Endothelial cell of umbilical vein (primary cell): ENCODE measurements at places on chromosomes 12 and 14. TPM values are rescaled to one million over a fixed set of nuclear protein-coding genes. Genes with fewer than 3 reads are reported as not detected.

Gene PPP1R1A
- not detected in 2 replicates for total RNA-seq

Gene GUCY2C
- not detected in 2 replicates for total RNA-seq

Gene WNT1
- not detected in 2 replicates for total RNA-seq

Gene SRSF5
- total RNA-seq = 253 and 276 TPM in 2 replicates

Gene CAPRIN2
- total RNA-seq = 25.0 and 29.9 TPM in 2 replicates

Gene EFS
- total RNA-seq = 0.13 TPM in 1 of 2 replicates, not detected in the other

Gene PRPH
- total RNA-seq = not detected in 2 replicates

Gene BBOF1
- total RNA-seq = 2.2 and 2.3 TPM in 2 replicates

Gene TRIM9
- total RNA-seq = not detected in 2 replicates

Gene TMEM229B
- 0.28 TPM in 1 of 2 replicates, not detected in the other for total RNA-seq

Gene SELPLG
- total RNA-seq = 0.62 and 1.2 TPM in 2 replicates

Gene PAPOLA
- 164 and 184 TPM in 2 replicates for total RNA-seq

Gene DEGS2
- total RNA-seq = not detected in 2 replicates

Gene DPPA3
- not detected in 2 replicates for total RNA-seq

Gene RBP5
- not detected in 2 replicates for total RNA-seq

Gene LRTM2
- total RNA-seq = not detected in 2 replicates

Gene RTRAF
- total RNA-seq = 225 and 237 TPM in 2 replicates

Gene CCDC175
- total RNA-seq = not detected in 2 replicates

Gene TRHDE
- not detected in 2 replicates for total RNA-seq

Gene TMEM30B
- total RNA-seq = 0.25 and 0.35 TPM in 2 replicates

Gene DDX51
- total RNA-seq = 23.5 and 27.2 TPM in 2 replicates

Gene ACOT6
- total RNA-seq = not detected in 2 replicates

Gene KIF26A
- 9.5 and 10.7 TPM in 2 replicates for total RNA-seq

Gene KRT2
- total RNA-seq = not detected in 2 replicates

Gene VDR
- total RNA-seq = 0.48 and 0.73 TPM in 2 replicates

Gene LUM
- total RNA-seq = 1.9 TPM in 1 of 2 replicates, not detected in the other

Gene CCDC85C
- 17.8 and 22.2 TPM in 2 replicates for total RNA-seq
